Activated B cell treated with CpG ODN at 0.5 μM for 24 hours (primary cell): ENCODE measurements at places on chromosomes 5 and 9. TPM values are rescaled to one million over a fixed set of nuclear protein-coding genes. Genes with fewer than 3 reads are reported as not detected.

GRCh38 chr9:127194881-127195713 is 69.5 kb upstream of the GARNL3 start:
- no peak for DNase-seq

Gene DEPDC1B
- total RNA-seq, result 0.44 and 0.98 TPM in 2 replicates

Gene ENTREP1
- not detected in 2 replicates for total RNA-seq

Gene THBS4
- total RNA-seq, result 0.20 and 0.27 TPM in 2 replicates

DNA sequence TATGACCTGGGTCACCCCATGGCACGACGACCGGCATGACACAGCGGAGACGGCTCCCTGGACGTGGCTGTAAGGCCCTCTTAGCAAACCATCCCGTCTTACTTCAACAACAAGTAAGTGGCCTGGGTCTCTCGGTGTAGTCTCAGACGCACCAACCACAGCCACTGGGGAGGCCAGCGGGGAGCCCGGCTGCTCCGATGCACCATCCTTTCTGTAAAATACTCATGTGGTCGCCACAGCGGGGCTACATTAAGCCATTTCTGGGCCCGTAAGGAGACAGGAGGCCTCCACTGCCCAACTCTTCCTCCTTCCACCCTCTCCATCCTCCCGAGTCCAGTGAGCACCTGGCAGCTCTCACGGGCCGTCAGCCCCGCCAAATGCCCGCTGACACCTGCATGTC is 4.7 kb downstream of the QSOX2 start:
- no peak for DNase-seq

DNA sequence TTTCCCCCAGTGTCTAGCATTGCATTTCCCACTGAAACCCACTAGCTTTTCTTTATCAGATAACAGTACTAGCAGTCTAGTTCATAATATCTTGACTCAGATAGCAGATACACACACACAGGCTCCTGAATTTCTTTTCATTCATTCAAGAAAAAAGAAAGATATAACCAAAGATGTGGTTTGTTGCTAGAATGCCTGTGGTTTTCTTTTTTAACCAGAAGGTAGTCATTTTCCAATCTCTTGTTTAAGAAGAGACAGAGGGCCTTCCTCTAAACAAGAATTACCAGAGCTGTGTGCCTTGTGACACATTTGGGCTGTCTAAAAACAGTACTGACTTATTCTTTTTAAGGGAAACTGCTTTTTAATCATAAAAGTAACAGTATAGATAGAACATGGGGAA is 167.3 kb downstream of the PJA2 start:
- no peak for DNase-seq

- peak; percentile 58 for DNase-seq
These were observed 543 bp upstream of the ANKRD33B start for GRCh38 chr5:10563110-10563944.

DNA sequence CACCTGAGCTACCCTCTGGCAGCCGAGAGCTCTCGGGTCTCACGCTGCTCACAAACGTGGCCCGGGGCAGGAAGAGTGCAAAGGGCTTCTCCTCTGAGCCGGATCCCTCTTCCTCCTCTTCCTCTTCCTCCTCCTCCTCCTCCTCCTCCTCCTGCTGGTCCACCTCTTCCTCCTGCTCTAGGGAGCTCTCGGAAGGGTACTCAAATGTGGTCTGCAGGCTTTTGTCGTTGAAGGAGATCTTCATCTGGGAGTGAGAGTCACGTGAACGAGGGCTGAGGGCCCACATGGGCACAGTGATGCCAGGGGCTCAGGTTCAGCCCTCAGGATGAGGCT is 3.9 kb downstream of the SSNA1 start:
- no peak for DNase-seq

DNA sequence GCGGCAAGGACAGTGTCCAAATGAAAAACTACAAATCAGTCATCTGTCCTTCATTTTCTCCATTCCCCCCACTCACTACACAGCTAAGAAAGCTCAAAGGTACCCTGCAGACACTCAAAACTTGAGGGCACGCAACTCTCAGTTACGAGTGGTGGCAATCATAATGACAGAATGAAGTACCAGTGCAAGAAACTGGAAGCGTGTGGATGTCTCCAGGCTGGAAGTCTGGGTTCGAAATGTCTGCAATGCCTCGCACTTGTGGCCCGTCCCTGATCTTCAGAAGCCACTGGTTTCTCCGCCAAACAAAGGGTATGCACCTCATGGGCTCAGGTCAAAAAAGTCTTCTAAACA is 597 bp upstream of the CENPH start:
- DNase-seq, result no peak

DNA sequence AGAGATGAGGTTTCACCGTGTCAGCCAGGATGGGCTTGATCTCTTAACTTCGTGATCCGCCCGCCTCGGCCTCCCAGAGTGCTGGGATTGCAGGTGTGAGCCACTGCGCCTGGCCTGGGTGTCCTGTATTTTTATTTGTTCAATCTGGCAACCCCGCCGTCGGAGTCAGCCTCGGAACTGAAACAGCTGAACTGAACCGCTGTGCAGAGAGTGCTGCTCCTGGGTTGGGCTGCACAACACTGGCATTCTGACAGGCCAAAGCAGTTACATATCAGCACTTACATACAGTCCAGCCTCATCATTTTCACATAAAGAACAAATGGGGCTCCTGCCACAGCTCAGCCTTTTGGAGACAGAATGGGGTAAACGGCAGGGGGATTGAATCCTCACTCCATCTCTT is 185.6 kb downstream of the C9orf50 start:
- no peak for DNase-seq

Gene KCNN2
- total RNA-seq, result not detected in 2 replicates

DNA sequence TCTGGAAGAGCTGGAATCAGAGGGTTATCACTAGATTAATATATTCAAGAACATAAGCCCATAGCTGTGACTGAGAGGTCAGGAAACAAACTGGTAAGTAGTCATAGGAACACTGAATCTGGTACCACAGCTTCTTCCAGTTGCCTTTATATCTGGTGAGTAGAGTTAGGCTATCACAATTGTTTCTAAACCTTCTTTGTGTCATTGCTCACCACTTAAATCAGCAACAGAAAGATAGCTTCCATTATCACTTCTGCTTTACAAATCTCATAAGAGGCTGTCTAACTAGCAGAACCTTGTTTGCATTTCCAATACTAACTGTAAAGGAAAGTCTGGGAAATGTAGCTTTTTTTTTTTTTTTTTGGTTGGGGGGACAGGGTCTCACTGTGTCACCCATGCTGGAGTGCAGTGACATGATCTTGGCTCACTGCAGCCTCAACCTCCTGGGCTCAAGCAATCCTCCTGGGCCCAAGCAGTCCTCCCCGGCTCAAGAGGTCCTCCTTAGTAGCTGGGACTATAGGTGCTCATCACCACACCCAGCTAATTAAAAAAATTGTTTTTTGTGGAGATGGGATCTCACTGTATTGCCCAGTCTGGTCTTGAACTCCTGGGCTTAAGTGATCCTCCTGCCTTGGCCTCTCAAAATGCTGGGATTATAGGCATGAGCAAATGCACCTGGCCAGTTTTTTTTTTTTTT is 22.0 kb downstream of the CDC42SE2 start:
- DNase-seq, result no peak

- DNase-seq, result no peak
These were observed 180.5 kb downstream of the RFK start for GRCh38 chr9:76213751-76214150.

DNA sequence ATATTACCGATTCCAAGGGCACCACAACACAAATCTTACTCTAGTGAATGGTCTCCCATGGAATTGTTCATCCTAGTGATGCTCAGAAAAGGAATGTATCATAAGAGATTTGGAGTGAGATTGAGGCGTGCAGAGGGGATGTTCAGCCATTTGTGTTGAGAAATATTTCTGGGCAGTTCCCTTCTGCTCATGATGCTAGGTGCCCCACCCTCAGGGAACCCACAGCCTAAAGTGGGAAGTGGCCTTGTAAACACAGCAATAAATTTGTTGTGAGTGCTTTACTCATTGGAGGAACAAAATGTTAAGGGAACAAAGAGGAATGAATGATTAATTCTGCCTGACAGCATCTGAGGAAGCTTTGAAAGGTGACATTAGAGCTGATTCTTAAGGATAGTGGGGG is 129.9 kb downstream of the TLE4 start:
- DNase-seq, result no peak

Gene GABRG2
- not detected in 2 replicates for total RNA-seq

DNA sequence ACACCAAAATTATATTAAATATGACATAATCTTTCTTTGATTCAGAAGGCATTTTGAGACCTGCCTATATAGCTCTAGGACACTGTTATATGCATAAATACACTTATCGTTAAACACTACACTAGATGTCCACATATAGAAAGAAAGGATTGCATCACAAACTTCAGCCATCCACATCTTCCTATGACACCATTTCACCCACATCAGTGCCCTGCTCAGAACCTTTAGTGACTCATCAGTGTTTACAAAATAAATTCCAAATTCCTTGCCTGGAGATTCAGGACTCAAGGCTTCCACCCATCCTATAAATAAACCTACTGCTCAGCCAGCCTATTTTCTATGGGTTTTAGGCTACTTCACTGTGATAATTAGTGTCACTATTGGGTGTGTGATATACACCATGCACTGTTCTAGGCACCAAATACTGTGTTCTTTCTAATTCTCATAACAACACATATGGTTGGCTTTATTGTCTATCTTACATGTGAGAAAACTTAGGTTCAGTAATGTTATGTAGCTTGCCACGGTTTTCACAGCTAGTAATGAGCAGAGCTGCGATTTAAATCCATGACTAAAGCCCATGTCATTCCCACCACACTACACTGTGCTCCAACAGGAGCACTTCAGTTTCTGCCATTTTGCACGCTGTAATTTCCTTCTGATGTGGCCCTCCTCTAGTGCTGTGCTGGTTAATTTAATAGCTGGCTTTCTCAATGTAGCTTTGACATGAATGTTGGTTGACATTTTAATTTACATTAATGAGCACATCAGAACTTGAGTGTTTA is 103.3 kb downstream of the SREK1 start:
- no peak for DNase-seq

- no peak for DNase-seq
These were observed 21.4 kb upstream of the CXCL14 start for GRCh38 chr5:135600152-135600570.

DNA sequence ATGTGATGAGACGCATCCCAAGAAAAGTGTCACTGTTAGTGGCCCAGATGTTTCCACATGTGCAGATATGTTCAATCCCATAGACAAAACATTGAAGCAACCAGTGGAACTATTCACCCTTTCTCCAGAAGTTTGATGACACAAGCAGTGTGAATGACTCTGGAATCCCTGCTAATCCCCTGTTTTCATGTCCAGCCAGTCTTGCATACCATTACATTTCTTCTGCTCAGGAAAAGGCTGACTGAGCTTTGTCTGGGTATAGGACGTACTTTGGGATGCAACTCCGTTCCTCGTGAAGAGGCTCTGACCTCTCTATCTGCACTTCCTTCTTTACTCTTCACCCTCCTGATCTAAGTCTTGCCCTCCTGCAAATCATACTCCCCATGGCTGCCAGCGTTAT is 172.4 kb downstream of the NTRK2 start:
- DNase-seq, result no peak

Gene LRRC70
- total RNA-seq, result 0.84 and 1.2 TPM in 2 replicates

Gene ICE1
- 32.7 and 36.8 TPM in 2 replicates for total RNA-seq

- DNase-seq, result no peak
These were observed 24.7 kb upstream of the LECT2 start for GRCh38 chr5:135979510-135979909.

DNA sequence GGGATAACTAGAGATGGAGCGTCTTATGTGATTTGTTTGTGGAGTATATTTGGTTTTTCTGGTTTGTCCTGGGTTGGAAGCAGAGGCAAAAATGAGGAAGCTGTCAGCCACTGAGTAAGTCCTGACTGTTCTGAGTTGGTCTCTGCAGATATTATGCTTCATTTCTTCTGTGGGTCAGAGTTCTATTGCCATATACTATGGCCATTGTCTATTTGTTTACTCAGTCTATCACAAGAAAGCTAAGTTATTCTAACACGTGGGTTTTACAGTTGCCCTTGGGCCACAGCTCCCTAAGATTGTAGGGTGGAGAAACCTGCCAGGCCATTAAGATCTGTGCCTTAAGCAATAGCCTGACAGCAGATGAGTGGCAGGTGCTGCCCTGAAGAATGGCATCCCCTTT is 3.0 kb upstream of the CTSV start:
- no peak for DNase-seq

Gene TAS2R1
- total RNA-seq, result not detected in 2 replicates

GRCh38 chr5:12659686-12660085 is 755.4 kb upstream of the CTNND2 start:
- no peak for DNase-seq

GRCh38 chr9:77589046-77589795 is 58.9 kb downstream of the GNA14 start:
- DNase-seq, result no peak

DNA sequence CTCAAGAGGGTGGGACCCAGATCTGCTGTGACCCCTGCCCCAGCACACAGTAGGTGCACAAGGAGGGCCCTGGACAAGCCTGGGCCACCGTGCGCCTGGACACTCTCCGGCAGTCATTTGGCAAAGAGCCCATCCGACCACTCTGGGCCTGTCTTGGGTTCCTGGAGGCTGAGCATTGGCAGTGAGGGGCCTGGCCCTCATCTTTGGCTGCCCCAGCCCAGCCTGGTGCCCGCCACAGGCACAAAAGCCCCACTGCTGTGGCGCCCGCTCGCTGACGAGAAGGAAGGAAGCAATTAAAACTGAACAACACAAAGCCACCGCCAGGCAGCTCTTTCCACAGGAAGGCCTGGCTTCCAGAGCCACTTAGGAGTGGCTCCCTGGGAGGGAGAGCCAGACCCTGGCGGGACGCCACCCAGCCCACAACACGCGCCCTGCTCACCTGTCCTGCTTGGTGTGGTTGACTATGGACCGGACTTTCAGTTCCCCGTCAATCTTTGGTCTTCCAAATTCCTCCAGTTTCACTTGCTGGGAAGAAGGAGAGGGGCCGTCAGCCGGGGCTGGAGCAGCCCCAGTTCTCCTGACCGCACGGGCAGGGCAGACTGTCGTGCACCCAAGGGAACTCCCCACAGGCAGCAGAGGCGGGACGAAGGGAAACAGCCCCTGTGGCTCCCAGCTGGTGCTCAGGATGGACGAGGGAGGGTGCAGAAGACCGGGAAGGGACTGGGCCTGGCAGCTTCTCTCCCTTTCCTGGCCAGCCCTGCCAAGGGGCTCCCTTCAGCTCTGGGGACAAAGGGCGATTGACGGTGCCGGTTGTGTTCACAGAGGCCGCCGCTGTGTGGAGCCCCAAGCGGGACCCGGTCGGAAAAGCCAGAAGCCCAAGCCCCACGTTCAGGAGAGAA is 50.9 kb upstream of the SARDH start:
- DNase-seq, result no peak

Gene LRRC19
- not detected in 2 replicates for total RNA-seq

GRCh38 chr5:103109277-103109676 is 10.7 kb downstream of the GIN1 start:
- no peak for DNase-seq

Gene KIF4B
- total RNA-seq, result not detected in 2 replicates

GRCh38 chr5:87570366-87570765 is 157.6 kb upstream of the CCNH start:
- no peak for DNase-seq
